Fibroblast of mammary gland (primary cell): ENCODE measurements at places on chromosomes 7 and 10.
A peak's percentile ranks its signal among the peaks of the same experiment; 100 is the strongest.

DNA sequence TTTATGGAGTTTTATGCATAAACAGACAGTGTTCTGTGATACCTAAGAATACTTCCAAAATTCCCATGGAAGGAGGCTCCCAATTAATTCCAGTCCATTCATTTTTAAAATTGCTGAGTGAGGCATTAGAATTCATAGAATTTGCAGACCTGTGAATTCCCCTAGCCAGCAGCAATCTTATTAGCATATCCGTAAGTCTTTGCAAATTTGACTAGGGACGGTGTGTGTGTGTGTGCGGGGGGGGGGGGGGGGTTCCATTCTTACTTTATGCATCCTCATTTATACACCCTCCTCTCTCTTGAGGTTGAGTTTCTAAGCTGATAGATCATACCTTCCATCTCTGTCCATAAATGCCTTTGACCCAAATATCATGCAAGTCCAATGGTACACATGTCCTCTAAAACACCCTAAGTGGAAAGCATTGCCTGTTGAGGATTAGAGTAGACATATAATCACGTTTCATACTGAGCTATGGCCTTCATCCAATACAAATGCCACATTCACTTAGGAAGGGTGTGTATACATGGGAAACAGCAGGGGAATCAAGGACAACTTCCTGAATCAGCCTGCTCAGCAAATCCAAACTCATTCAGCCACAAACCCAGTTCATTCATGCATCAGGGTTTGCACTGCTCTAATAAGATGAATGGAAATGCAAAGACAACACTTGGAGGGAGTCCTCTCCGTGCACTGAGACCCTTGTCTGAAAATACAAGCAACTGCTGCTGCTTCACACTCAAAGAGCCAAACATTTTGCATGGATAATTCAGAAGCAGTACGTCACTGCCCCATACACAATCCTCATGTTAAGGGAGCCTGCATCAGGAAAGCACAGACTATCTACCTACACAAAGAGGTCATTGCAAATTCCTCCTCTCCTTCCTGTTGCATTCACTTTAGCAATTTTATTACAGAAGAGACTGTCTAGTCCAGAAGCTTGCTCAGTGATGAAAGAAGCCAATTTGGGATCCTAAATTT, 350.8 kb downstream of the KCNMA1 start:
- DNase-seq: no peak

GRCh38 chr7:33589911-33590310, 315.4 kb upstream of the BMPER start:
- DNase-seq: no peak

DNA sequence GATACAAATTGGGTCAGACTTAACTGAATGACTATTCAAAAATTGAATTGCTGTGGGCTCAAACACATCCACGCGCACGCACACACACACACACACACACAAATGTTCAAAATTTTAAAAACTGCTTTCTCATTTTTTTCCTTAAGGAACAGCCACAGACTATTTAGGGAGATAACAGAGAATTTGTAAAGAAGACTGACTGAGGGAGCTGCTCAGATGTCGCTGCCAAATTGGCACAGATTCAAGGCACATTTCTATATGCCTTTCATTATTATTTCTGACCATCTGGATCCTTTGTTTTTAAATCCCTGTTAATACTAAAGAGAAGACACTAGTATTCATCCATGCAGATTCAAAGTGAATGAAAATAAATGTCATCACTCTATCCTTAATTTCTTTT, 154.8 kb downstream of the DGKB start:
- peak; percentile 38 for DNase-seq

DNA sequence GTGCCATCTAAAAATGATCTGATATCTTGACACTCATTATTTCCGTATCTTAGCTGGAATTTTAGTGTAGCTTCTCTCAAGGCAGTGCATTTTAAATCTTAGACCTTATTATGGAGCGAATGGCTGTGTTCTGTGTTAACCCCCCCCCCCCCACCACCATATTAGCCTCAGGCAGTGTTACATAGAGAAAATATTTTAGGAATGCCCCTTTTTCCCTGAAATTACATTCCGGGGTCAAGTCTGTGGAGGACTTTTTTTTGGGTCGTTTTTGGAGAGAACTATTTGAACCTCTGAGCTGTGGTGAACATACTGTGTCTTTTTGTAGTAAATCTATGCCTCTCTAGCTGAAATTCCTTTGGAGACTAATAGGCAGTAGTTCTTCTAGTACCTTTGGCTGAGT, 3.1 kb downstream of the CCDC126 start:
- DNase-seq: no peak

DNA sequence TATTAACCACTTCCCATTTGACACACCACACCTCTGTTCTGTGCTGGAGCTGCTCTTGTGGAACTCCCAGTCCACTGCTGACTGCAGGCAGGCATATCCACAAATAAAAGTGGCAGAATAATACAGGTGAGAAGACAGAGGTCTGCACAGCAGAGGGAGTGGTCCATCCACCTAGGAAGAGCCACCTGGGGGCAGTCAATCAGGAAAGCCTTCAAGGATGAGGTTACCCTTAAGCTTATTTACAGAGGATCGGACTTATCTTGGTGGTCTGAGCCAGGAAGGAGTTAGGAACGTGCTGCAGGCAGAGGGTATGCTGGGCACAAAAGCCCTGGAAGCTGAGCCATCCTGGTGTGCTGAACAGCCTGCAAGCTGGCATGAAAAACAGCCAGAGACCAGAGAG, 78.7 kb downstream of the FRMPD2 start:
- DNase-seq: no peak

DNA sequence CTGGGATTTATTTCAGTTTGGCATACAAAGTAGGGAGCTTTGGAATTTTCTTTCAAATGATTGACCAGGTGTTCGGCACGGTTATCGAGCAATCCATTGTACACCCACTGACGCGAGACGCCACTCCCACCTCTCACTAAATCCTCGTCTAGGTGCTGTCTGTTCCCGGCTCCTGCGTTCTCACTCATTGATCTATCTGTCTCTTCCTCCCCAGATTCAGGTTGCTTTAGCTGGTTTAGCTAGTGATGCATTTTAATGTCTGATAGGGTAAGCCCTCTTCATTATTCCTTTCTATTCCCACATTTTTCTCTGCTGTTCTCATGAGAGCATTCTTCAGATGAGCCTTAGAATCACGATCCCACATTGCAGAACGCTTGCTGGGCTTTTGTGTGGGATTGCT, 91.7 kb downstream of the ELFN1 start:
- no peak for DNase-seq

GRCh38 chr7:117186218-117187010, 136.4 kb downstream of the WNT2 start:
- DNase-seq: no peak

DNA sequence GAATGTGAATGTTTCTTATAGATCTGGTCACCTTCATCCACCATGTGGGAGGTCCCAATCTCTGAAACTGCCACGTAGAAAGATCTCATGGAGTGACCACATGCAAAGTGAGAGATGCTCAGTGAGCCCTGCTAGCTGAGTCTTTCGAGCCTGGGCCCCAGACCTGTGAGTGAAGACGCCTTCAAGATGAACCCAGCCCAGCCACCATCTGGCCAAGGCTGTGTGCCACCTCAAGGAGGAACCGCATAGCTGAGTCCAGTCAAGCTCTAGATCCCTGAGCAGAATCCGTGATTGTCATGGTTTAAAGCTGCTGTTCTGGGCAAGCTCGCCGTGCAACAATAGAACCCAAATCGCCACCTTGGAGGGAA, 20.2 kb upstream of the PPIF start:
- DNase-seq: no peak

DNA sequence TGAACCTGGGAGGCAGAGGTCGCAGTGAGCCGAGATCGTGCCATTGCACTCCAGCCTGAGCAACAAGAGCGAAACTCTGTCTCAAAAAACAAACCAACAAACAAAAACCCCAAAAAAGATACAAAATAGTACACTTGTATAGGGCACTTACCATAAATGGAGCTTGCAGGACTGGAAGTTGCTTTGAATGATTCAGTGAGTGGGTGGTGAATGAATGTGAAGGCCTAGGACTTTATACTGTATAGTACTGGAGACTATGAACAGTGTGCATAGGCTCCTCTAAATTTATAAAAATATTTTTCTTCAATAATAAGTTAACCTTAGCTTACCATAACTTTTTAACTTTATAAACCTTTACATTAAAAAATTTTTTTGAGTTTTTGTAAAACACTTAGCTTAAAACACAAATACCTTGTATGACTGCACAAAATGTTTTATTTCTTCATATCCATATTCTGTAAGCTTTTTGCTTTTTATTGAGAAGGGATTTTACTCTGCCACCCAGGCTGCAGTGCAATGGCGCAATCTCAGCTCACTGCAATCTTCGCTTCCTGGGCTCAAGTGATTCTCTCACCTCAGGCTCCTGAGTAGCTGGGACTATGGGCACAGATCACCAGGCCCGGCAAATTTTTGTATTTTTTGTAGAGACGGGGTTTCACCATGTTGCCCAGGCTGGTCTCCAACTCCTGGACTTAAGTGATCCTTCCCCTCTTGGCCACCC, 6.9 kb upstream of the H2AZ2 start:
- DNase-seq: no peak

GRCh38 chr10:45421221-45422097, 47.4 kb downstream of the ALOX5 start:
- no peak for DNase-seq

DNA sequence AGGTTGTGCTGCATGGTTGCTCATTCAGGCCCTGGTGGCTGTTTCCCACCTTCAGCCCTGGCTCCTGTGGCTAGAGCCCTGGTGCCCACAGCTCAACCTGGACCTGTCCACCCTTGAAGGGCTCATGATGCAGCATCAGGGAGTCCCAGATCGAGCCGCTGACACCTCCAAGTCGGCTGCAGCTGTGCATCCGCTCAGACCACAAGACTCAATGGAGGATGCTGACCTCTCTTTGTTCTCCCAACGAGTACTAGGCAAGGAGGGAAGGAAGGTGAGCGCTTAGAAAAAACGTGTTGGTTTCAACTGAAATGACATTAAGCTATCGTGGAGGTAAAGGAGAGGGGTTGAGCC, 9.5 kb upstream of the C10orf95 start:
- DNase-seq: no peak

DNA sequence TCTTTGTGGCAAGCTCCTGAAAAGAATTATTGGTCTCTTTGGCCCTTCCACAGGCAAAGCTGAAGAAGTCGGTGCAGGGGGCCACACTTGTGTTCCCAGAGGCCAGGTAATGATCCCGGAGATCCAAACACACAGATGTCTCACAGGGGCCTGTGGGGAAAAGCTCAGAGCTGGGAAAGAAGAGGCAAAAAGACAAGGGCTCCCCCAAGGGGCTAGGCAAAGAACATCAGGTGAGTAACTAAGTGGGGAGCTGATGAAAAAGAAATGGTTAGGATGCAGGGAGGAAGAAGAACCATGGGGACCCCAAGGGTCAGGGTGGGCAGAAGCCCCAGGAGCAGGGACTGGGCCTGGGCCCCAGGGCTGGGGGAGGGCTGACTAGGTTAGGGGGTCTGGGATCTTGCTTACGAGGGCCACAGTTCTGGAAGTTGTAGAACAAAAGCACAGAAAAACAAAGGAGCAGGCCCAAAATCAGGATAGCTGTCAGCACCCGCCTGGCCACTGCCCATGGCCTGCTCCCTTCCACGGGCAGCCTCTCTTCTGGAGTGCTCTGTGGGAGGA, 1.1 kb downstream of the KEL start:
- DNase-seq: no peak

- DNase-seq: no peak
Observed at GRCh38 chr10:132208462-132209050, 21.8 kb downstream of the DPYSL4 start.

GRCh38 chr7:46850563-46851330, 731.2 kb downstream of the TNS3 start:
- DNase-seq: peak; percentile 69

GRCh38 chr7:2172311-2173188, 60.2 kb downstream of the MAD1L1 start:
- peak; percentile 93 for DNase-seq

- no peak for DNase-seq
Observed at GRCh38 chr10:78118591-78118990, 84.9 kb downstream of the RPS24 start.

GRCh38 chr10:115866174-115866573, 406.8 kb downstream of the GFRA1 start:
- DNase-seq: no peak

DNA sequence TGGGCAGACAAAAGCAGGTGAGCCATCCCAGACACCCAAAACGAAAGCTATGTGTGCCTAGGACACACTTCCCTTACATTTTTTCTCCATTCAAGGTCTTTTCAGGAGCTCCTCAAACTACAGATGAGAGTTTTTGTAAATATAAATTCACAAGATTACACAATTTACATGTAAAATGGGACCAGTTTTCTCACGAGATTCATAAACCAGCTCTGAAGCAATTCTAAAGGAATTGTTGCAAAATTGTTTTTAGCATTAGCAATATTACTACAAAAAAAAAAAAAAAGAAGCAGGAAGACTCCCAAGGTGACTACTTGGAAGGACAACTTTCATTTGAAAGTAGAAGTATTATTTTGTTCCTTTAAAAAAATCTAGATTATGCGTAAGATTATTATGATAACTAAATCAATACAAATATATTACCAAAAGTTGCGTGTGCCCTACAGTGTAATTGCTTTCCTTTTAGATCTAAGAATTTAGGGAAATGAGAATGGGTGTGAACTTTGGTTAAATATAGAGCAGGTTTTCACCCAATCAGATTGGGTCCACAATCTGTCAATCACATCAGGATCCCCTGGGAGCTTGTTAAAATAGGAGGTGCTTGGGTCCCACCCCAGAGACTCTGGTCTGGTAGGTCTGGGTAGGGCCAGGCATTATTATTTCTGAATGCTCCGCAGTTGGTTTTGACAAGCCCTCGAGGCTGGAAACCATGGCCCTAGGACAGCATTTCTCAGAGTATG, 72.2 kb downstream of the TBXAS1 start:
- DNase-seq: no peak

GRCh38 chr7:24283897-24284698, at the start of gene NPY:
Gene NPY (plus strand): TSS chr7:24284190. CDS start chr7:24285241, 1,051 bp downstream.
- DNase-seq: no peak

DNA sequence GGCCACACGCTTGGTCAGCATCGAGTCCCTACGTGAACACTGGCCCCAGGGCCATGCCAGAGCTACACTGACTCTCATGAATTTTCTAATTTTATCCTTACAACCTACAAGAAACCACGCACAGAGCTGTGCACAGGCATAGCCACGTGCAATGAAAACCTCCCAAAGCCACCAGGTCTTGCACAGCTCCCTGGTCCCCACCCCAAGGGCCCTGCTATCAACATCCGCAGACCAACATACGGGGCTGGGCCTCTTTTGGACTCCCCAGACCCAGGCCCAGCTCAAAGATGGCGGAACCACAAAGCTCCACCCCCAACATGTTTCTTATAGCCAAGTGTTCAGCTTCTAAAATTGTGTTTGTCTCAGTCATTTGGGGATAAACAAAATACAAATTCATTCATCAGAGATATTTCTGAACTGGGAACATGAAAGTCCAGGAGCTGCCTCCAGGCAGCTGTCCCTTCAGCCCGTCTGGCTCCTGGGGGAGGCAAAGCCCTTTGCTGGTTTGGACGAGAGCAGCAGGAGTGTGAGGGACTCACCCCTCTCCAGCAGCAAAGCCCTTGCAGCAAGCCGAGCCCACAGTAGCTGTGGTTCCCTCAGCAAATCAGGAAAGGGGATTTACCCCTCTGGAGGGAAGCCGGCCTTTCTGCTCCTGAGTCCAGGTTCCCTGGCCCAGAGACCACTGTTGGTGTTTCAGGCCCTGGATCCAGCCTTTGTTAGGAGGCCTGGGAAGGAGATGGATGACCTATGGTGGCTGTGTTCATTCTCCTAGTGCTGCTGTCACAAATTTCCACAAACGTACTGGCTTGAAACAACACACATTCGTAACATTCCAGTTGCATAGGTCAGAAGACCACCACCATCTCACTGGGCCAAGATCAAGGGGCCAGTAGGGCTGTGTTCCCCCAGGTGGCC, 75.1 kb downstream of the OAT start:
- DNase-seq: no peak
